ENCODE measurements at places on chromosomes 2 and 18. TPM values are rescaled to one million over a fixed set of nuclear protein-coding genes. Genes with fewer than 3 reads are reported as not detected.

GRCh38 chr2:85505551-85506238 is 33.3 kb upstream of the MAT2A start:
- DNase-seq, result no peak

DNA sequence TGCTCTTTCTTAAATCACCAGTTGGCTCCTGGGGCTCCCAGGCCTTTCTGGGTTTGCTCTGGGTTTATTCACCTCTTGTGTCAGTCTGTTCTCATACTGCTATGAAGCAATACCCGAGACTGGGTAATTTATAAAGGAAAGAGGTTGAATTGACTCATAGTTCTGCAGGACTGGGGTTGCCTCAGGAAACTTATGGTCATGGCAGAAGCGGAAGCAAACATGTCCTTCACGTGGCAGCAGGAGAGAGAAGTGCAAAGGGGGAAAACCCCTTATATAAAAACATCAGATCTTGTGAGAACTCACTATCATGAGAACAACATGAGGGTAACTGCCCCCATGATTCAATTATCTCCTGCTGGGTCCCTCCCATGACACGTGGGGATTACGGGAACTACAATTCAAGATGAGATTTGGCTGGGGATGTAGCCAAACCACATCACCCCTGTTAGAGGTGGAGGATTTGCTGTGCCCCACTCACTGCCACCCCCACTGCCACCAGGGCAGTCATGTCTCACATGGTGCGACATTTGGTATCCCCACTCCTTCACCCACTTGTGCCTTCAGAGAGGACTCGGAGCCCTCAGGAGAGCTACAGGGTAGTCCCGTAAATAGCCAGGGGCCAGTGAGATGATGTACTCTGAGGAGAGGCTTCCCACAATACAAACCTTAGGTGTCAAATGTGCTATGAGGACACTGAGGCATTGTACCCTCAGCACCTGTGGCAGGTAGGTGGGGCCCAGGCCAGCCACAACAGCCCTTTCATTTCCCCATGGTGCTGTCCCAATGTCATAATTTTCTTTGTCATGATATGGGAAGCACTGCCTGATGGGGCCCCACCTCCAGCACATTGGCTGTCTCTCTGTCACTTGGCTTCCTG is 35.7 kb downstream of the CDC42EP3 start:
- peak; percentile 64 for DNase-seq

DNA sequence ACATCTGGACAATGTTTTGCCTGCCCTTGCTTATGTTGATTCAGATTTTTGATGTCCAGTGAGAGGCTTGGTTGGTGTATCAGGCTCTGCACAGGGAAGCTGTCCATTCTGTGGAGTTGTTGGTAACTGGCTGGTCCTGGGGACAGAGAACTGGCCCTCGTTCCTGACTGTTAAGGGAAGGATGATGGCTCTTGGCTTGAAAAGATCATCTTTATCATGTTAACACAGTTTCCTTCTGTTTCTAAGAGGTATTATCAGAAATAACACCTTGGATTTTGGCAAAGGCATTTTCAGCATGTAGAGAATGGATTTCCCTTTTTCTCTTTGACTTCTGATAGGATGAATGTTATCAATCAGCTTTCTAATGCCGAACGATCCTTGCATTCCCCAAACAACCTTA is 19.3 kb downstream of the STK25 start:
- no peak for DNase-seq

The PROC gene
- total RNA-seq, result not detected

GRCh38 chr2:21972586-21972985 is 848.8 kb downstream of the TDRD15 start:
- no peak for DNase-seq

The PIEZO2 gene
- 63.7 TPM for total RNA-seq

The THSD7B gene
- total RNA-seq, result not detected

The TXNDC2 gene
- total RNA-seq, result under 0.01 TPM

GRCh38 chr2:238872628-238873380 is 24.9 kb downstream of the TWIST2 start:
- no peak for DNase-seq

The CFAP65 gene
- under 0.01 TPM for total RNA-seq

The MIB1 gene
- 70.2 TPM for total RNA-seq

GRCh38 chr2:219037783-219038499 is 3.4 kb downstream of the CFAP65 start:
- DNase-seq, result no peak

GRCh38 chr2:207274530-207275189 is 108.9 kb upstream of the KLF7 start:
- peak; percentile 55 for DNase-seq
